ENCODE measurements at places on chromosomes 5 and 9. TPM values are rescaled to one million over a fixed set of nuclear protein-coding genes. Genes with fewer than 3 reads are reported as not detected.

DNA sequence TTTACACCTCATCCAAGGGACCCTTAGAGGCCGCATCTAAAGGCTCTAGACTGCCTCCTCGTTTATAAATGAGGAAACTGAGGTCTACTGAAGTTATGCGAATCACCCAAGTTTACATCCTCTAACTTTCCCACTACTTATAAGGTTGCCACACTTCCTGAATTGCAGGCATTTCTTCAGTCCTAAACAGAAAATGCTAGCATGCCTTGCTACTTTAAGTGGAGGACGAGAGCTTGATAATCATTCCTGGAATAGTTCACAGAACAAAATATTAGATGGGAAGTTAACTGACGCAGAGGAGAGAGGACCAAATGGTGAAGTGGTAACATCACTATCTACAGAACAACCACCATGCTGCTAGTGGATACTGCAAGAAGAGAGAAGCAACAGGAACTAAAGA, 85.8 kb downstream of the GNAQ start:
- DNase-seq = no peak

DNA sequence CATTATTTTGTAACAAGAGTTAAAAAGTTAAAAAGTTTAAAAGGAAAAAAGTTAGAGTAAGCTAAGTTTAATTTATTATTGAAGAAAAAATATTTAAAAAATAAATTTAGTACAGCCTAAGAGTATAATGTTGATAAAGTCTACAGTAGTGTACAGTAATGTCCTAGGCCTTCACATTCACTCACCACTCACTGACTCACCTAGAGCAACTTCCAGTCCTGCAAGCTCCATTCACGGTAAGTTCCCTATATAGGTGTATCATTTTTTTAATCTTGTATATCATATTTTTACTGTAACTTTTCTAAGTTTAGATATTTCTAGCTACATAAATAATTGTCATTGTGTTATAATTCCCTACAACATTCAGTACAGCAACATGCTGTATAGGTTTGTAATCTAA, 69.4 kb upstream of the PANK3 start:
- no peak for DNase-seq

DNA sequence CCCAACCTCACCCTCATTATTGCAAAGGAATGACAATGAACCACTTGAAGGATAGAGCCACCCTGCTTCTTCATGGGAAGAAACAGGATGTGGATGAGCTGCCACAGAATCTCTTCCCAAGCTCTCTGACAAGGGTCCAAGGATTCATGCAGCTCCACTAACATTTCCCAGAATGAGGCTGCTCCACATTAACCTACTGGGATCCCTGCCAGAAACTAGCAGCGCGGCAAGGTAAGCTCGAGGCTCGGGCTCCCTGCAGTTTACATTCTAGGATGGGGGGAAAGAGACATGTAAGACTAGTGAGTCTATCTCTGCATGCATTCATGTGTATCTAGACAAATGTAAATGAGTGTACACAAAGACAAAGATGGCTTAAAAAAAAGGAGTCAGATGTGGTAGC, 12.1 kb downstream of the DCAF12 start:
- no peak for DNase-seq

DNA sequence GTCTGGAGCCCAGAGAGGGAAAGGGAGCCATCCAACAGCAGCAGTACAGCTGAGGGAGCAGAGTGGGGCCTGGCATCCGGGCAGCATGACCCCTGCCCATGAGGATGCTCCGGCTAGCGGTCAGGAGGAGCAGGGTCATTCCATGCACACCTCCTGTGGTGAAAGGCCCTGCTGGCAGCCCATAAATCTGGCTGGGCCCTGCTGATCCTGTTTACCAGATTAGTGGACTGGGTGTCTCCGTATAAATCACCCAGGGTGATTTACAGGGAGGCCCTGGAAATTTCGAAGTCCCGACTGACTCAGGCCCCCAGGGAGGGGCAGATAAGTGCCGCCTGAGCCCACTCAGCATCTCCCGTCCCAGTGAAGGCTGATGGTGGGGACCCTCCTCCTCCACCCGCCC, 117.6 kb upstream of the HAND1 start:
- no peak for DNase-seq

- DNase-seq = no peak
Observed at GRCh38 chr9:92763721-92764380, 782 bp downstream of the BICD2 start.

GRCh38 chr5:175246889-175247520, 197.0 kb downstream of the DRD1 start:
- no peak for DNase-seq

- no peak for DNase-seq
Observed at GRCh38 chr5:129018837-129019236, 53.5 kb downstream of the SLC27A6 start.

DNA sequence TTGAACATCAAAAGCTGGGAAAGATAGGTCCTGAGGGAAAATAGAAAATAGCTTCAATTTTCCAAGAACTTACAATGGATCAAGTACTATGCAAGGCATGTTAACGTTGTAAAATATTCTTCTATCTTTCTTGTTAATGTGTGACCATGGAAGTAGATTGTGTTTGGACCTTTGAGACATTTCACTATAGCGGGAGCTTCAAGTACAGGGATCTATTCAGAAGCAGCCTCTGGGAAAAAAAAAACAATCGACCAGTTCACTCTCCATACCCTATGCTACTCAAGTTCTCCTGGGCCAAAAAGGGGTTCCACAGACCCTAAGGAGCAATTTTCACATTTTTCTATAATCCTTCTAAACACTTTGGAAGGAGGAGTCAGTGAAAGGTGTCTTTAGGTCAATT, 54.1 kb upstream of the ATP10B start:
- no peak for DNase-seq

DNA sequence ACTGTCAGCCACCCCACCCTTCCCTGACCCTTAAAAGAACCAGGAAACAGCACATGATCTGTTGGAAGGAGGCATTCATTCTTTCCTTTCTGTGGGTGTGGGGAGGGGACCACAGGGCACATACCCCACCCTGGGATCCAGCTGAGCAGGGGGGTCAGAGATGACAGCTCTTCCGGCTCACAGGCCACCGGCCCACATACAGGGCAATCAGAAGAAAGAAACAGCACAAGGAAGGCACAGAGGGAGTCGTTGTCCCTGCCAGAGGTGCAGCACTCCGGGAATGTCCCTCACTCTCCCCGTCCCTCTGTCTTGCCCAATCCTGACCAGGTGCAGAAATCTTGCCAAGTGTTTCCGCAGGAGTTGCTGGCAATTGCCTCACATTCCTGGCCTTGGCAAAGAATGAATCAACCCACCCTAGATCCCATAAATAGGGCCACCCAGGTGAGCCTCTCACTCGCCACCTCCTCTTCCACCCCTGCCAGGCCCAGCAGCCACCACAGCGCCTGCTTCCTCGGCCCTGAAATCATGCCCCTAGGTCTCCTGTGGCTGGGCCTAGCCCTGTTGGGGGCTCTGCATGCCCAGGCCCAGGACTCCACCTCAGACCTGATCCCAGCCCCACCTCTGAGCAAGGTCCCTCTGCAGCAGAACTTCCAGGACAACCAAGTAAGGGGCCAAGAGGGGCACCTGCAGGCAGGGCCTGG, at the start of gene LCN2:
LCN2 (plus strand) TSS at position 453 of the 701 bp plus-strand sequence; CDS start at position 526, 73 bp downstream.
- DNase-seq = no peak

GRCh38 chr9:35729700-35730485, 2.1 kb downstream of the TLN1 start:
- DNase-seq = no peak

DNA sequence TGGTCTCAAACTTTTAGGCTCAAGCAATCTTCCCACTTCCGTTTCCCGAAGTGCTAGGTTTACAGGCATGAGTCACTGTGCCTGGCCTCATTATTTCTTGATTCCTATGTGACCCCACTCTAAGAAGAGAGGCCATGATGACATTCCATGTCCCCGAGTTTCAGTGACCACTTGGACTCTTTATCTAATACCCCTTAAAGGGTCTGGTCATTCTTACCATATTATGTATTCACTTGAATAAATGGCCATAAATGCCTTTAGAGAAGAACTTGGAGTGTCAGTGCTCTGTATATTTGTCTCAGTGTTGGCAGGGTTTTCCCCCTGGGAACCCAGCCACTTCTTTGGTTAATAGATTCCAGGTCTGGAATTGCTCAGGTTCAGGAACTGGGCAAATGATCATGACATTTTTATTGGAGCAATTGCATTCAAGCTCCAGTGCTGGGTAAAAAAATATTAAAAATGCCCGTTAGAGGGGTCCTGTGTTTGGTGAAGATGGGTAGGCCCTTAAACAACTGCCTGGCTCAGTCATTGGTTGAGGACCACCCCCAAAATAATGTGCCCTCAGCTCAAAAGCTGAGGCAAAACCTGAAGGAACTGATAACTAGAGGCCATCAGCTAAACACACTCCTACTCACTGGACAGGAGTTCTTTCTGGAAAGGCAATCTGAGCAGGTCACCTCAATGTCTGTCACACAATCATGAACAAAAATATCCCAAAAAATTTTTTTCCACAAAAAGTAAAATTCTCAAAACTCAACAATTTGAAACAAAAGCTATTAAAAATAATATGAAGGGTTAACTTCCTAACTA, 186.6 kb upstream of the ZNF608 start:
- DNase-seq = no peak

BTNL3 gene
- total RNA-seq = not detected

LCN6 gene
- total RNA-seq = not detected

DNA sequence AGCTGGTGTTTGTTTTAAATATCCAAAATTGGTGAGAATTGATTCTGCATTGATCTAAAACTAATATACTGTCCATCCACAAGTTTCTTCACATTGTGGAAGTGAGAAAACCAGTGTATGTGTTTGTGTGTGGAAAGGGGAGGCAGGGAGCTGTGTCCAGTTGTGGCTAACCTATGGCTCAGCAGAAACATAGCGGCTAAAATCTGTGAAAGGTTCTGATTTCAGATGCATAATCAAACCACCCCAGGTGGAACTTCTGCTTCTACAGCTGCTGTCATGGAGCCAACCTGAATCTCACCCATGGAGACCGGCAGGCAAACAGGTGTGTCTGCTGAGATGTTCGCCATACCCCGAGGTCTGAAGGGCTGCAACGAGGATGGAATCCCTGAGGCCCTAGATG, at the start of gene TAF11L14:
TAF11L14 (plus strand) TSS at position 301 of the 400 bp plus-strand sequence.
- DNase-seq = no peak

DNA sequence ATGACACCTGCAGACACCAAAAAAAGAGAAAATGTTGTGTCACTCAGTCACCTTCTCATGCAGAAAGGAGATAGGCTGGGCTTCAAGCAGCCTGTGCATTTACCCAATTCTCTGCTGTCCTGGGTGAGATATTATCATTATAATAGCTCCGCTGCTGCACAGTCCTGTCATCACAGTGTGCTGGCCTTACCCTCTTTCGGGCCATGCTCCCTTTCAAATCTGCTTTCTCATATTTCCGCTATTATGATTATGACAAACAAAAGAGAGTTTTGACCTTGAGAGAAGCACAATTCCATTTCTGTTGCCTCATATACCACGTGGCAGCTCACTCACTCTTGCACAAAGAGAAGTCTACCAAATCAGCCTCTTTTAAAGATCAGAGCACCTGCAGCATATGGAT, 1350.1 kb upstream of the ACO1 start:
- DNase-seq = no peak
